Neural progenitor cell (in vitro differentiated cells): ENCODE measurements at places on chromosomes 6 and 20. TPM values are rescaled to one million over a fixed set of nuclear protein-coding genes. Genes with fewer than 3 reads are reported as not detected.

DNA sequence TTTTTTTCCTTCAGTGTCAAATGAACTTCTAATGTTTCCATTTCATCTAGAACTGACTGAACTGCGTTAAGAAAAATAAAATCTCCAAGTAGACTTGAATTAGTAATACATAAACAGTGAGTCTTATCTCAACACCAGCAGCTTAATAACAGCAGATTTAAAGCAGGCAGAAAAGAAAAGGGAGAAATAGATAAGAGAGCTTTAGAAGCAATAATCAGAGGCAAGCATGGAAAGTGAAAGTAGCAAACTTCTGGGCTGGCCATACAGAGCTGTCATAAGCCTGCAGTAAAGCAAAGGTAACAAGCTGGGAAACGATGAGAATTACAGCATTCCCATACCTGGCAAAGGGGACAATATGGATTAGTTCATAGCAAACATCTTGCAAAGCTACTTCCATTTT lies 16.9 kb upstream of the ANGPT4 start:
- no peak for DNase-seq

DNA sequence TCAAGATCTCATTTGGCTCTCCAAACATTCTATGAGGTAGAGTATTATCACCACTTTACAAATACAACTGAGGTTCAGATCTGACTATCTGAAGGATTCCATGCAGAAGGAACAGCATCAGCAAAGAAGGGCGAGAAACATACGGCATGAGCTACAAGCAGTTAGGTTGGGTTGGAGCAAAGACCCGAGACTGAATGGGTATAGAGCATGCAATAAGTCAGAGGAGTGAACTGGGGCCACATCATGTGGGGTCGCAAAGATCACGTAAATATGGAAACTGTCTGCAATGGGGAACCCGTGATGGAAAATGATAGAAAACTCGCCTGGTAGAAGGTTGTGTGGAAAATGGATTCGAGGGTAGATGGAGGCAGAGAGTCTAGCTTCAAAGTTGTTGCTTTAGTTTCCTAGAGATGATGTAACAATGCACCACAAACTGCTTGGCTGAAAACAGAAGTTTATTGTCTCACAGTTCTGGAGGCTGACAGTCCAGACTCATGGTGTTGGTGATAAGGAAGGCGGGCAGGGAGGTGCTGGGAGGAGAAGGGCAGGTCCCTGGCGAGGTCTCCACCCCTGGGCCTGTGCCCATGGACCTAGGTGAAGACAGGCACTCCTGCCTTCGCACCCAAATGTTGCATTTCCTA lies 44.3 kb upstream of the BCLAF1 start:
- DNase-seq: no peak

- DNase-seq: no peak
Measured at GRCh38 chr6:52976149-52976548, 18.9 kb downstream of the GSTA4 start.

The MYLK2 gene
- total RNA-seq: 0.22 TPM in 1 of 2 replicates, not detected in the other

The TCEA2 gene
- total RNA-seq: 23.2 and 51.2 TPM in 2 replicates

- DNase-seq: no peak
Measured at GRCh38 chr20:22834651-22835256, 200.4 kb upstream of the SSTR4 start.

DNA sequence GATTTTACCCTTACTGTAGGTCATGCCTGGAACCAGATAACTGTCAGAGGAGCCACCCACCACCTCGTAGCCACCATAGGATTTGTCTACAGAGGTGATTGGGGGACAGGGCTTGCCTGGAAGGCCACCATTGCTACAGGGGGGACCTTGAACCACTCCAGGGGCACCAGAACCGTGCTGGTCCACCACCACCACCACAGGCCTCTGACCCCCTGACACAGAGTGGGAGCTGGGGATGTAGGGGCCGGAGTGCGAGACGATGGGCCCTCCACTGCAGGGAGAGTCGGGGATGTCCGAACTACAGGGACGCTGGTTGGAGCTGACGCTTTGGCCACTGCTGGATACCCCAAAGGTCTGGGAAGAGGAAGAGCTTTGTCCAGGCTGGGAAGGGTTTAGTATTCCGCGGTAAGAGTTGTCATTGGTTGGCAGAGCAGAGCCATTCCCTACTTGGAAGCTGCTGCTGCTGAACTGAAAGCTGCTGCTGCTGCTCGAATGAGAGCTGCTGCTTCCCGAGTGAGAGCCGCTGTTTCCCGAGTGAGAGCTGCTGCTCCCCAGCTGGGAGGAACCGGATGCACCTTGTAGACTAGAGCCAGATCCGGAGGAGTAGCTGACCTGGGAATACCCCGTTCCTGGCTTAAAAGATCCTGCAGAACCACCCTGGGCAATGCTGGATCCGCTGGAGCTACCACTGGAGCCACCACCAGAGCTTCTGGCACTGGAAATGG lies 2.2 kb downstream of the PSORS1C1 start:
- DNase-seq: no peak

- DNase-seq: no peak
Measured at GRCh38 chr6:17157617-17158016, 55.8 kb downstream of the STMND1 start.

- DNase-seq: peak; percentile 95
Measured at GRCh38 chr6:34425498-34426410, at the start of gene RPS10. TSS of gene RPS10 (minus strand) at chr6:34426069. CDS start at chr6:34425221, 848 bp downstream.

DNA sequence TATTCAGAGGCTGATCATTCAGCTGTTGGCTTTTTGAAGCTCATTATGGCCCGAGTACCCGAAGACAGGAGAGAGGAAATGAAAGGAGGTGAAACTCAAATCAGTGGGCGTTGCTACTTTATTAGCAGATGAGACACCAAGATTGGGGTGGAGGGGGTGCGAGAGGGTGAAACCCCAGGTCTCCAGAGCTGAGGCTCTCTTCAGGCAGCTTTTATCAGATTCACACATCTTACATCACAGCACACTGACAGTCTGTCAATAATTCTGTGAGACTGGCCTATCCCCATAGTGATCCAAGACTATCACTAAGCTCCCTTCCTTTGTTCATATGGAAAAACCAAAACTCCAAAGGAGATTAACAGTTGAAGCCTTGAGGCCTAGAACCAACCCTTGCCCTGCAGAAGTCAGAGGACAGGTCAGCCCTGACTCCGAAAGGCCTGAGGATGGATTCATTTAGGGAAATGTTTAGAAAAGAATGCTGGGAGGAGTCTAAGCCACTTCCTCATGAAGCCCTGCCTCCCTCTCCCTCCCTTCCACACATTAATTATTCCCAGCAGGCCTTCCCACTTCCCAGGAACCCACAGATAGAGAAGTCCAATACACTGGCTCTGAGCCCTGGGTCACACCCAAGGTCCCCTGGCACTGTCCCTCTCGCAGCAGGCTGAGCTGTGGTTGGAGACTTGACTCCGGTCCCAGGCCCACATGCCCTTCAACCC lies 23.2 kb downstream of the TRERF1 start:
- peak; percentile 27 for DNase-seq

The COL20A1 gene
- total RNA-seq: 0.28 and 0.37 TPM in 2 replicates

The SNRPB2 gene
- total RNA-seq: 83.1 and 104 TPM in 2 replicates

GRCh38 chr20:5949943-5950270 lies 426 bp downstream of the TRMT6 start:
- DNase-seq: no peak

GRCh38 chr6:160692369-160692959 lies 9.6 kb upstream of the PLG start:
- DNase-seq: no peak

- peak; percentile 73 for DNase-seq
Measured at GRCh38 chr6:50851049-50851845, 32.6 kb downstream of the TFAP2B start.

The LST1 gene
- not detected in 2 replicates for total RNA-seq

DNA sequence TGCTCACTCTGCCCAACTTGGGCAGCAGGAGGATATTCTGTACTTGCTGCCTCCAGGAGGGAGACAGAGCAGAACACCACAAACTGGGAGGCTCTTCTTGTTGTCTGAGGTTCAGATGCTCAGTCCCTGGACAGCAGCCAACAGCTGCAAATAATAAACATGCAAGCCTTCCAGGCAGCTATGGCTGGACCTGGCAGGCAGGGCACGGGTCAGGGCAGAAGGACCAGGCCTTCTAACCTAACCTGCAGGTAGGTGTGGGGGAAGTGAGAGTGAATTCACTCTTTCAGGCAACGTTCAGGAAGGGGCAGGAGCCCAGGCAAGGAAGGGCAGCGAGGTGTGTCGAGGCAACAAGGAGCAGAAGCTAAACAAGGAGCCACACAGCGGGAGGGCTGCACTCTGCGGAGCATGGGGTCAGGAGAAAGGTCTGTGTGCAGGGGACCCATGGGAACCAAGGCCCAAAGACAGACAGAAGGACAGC lies 31.5 kb downstream of the NINL start:
- no peak for DNase-seq

The ZNF217 gene
- total RNA-seq: 76.3 and 84.4 TPM in 2 replicates

DNA sequence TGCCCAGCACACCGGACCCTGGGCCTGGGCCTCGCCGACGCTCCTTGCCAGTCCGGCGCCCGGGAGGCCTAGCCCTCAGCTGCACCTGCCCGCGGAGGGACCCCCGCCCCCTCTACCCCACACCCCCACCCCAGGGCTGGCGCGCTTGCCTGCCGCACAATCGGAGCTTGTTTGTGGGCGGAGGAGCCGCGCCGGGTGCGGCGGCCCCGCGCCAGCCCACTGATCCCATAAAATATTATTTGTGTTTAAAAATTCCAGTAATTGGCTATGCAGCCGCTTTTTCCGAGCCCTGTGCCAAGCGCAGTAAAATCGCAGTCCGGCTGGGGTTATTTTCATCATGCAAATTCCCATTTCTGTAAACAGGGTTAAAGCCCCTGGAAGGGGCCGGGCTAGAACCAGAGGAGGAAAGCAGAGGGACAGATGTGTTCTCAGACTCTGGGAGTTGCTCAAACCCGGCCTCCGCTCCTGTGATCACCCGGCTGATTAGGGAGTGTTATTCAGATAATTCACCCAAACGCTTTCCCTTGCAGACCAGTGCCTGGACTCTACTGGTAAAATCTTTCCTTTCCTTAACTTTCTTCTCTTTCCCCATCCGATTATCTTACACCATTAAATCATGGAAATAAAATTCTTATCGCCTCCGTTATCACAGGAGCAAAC lies 93.1 kb downstream of the NCR2 start:
- DNase-seq: peak; percentile 50

DNA sequence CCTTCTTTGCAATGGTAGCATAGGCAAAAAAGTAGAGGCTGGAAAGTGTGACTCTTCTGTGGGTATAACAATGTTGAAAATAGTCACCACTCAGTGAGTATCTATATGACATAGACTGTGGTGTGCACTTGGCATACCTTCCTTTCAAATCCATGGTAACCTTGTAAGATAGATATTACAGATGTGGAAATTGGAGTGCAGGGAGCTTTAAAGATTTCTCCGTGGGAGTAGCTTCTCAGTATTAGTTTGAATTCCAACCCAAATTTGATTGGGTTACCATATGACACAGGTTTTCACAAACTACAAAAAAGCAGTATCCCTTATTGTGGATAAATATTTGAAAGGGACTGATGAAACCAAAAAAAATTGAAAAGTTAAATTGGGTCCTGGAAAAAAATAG lies 163.8 kb downstream of the CLVS2 start:
- DNase-seq: no peak

The ADGRF1 gene
- not detected in 2 replicates for total RNA-seq

DNA sequence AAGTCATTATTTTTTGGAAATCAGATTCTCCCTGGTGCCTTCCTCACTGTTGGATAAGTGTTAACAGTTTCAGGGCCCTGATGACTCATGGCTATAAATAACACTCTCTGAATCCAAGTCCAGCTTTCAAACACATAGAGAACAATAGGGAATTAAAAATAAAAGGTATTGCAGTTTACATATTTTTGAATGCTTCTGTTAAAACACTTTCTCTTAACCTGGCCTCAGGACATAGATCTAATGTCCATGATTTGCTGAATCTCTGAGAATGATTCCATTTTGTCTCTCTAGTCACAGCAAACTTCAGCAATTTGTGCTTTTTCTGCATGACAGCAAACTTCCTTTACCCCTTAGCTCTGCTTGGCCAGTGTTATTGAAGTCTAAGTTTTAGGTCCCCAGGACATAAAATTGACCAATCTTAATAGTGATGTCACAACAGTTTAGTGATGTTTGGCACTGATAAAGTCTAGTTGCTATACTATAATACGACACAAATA lies 1192.4 kb upstream of the CITED2 start:
- no peak for DNase-seq

DNA sequence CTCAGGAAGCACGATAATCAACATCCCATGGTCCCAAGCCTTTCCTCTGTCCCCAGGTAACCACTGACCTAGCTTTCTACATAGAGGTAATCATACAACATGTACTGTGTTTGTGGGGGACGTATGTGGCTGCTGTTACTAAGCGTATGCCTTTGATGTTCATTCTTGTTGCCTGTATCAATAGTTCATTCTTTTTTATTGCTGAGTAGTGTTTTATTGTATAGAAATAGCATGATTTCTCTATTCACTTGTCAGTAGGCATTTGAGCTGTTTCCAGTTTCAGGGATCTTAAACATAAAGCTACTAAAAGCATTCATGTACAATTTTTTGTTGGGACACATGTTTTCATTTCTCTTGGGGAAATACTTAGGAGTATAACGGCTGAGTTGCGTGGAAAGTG lies 185.4 kb downstream of the PACRG start:
- DNase-seq: no peak

The TMEM14B gene
- total RNA-seq: 96.0 and 138 TPM in 2 replicates

GRCh38 chr6:111848262-111848812 lies 24.9 kb downstream of the FYN start:
- DNase-seq: no peak

DNA sequence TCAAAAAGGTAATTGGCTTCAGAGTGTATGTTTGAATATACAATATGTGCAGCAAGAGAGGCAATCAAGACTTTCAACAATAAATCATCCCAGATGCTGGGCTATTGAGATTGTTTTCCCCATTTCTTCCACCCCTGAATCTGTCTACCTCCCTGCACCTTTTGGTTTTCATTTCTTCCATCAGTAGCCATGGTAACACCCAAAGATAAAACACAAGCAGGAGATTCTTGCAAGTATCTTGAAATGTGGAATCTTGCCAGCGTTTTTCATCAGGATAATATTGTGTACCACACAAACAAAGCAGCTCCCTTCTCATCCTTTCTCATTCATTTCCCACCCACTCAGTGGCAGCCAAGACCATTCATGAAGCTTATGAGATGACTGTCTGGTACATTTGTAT lies 73.0 kb upstream of the NRSN1 start:
- DNase-seq: no peak

The HSPA12B gene
- total RNA-seq: 0.15 and 0.71 TPM in 2 replicates

DNA sequence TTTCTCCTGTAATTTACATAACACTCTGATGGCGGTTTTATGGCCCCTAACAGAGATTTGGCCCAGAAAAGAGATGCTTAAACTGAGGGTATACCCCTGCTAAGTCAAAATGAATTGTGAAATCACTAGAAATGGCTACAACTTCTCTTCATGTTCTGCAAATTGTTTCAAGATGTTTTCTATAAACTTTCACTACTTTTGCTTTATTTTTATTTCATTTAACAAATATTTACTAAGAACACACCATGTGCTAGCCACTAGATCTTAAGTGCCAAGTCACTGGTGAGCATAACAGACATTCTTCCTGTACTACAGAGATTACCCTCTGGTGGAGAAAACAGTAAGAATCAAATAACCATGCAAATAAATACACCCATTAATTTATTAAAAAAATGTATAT lies 87.6 kb downstream of the KCNQ5 start:
- DNase-seq: no peak
